ENCODE measurements at places on chromosomes 6 and 20.

GRCh38 chr6:45619211-45619760 is 241.6 kb upstream of the SUPT3H start:
- H3K4me3 ChIP-seq: no peak overlapping the region
- no peaks in the 10 kb centered on the region for H3K4me1 ChIP-seq
- H3K27ac ChIP-seq: no peak overlapping the region

DNA sequence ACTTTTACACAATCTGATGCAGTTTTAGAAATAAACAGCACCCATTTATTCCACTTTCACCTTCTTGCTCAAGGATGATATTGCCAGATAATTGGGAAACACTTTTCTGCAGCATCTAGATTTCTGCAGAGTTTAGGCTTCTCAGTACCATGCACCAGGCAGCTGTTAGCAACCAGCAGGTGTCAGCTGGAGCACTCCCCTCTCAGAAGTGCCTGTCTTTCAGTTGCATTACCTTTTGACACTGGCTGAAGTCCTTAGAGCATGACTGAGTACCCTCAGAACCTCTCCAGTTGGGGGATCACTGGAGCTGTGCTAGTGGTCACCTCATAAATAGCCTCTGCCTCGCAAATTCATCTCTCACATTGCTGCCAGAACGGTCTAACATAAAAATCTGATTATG is 91.2 kb downstream of the DNAH8 start:
- DNase-seq: no peak
- no peak overlapping the region for H3K4me3 ChIP-seq
- no peaks in the 10 kb centered on the region for H3K4me1 ChIP-seq
- peaks cover 15% of the 10 kb centered on the region for H3K27me3 ChIP-seq

DNA sequence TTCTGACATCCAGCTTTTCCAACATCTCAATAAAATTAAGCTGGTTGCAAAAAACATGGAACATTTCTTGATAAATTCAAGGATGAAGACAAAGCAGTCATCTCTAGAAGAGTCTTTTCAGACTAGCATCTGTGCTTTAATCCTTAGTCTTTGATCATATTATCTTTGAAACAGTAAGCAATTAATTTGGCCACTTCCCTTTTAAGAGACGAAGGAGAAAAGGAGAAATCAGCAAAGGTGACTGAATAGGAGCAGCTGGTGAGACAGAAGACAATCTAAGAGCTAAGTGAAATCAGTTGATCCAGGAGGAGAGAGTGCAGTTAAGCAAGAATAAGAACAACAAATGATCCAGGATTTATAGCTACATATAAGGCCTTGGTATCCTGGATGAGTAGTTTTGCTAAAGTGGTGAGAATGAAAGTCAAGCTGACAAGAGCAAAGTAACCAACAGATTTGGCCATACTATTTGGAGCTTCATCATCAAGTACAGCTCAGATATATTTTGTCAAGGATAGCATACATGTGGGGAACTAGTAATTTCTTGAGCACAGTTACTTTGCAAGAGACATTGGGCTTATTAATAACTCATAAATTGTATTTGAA is 215.5 kb downstream of the ADGB start:
- DNase-seq: no peak
- H3K4me1 ChIP-seq: no peaks in the 10 kb centered on the region
- H3K27me3 ChIP-seq: no peaks in the 10 kb centered on the region
- H3K36me3 ChIP-seq: no peaks in the 10 kb centered on the region
- no peak overlapping the region for H3K4me3 ChIP-seq

DNA sequence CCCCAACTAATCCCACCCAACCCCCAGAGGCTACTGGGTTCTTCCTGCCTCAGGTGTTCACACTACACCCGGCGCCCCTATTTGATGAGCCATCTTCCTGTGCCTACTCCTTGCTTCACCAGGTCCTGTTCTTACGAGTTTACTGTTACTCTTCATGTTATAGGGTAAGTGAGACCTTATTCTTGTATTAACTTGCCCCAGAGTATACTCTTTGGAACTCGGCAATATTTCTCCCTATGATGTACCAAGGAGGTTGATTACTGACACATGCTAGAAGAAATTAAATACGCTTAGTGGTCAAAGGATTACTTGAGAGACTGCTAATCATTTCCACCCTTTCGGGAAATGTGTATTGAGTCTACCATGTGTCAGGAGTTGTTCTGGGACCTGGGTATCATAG is 8.9 kb downstream of the RING1 start:
- no peak overlapping the region for H3K27ac ChIP-seq
- DNase-seq: peak; percentile 24
- H3K4me1 ChIP-seq: peaks cover 21% of the 10 kb centered on the region
- H3K36me3 ChIP-seq: no peaks in the 10 kb centered on the region
- no peak overlapping the region for H3K4me3 ChIP-seq

- H3K4me1 ChIP-seq: no peaks in the 10 kb centered on the region
- no peaks in the 10 kb centered on the region for H3K36me3 ChIP-seq
- DNase-seq: no peak
- peaks cover 25% of the 10 kb centered on the region for H3K27me3 ChIP-seq
Observed at GRCh38 chr6:167337675-167338449, 13.0 kb downstream of the TTLL2 start.
